ENCODE measurements at places on chromosomes 1 and 21.

DNA sequence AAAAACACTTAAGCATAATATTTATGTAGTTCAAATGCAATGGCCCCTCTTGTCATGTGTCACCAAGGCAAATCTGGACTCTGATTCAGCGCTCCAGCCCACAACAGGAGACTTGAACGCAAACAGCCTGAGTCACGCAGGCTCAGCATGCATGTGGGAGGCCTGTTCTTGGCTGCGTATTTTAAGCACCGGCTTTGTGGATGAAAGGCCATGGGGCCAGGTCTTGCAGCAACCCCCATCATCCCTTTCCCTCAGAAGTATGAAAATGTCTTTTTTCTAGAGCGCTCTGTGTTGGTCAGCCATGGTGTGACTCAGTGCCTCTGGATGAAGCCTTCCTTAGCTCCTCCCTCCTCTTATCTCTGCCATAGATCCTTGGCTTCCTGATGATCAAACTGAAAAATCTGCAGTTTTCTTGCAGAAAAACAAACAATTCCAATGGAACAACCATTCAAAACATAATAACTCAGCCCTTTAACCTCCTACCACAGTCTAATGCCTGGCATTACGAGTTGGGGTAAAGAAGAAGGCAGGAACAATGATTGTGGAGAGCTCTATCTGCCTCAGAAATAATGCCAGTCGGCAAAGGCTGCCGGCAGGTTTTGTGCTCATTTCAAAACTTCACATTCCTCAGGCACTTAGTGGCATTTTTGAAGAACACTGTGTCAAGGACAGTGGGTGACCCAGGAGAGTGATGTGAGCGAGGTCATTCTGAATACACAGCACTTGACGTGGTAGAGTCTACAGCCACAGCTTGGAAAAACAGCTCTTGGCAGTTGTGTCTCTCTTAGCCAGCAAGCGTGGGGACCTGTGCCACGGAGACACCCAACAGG, 167.5 kb downstream of the CLIC6 start:
- peaks cover 26% of the 10 kb centered on the region for H3K36me3 ChIP-seq
- no peak for DNase-seq
- H3K27ac ChIP-seq, result no peak overlapping the region
- H3K27me3 ChIP-seq, result no peaks in the 10 kb centered on the region
- no peak overlapping the region for H3K4me3 ChIP-seq
- peaks cover 3% of the 10 kb centered on the region for H3K4me1 ChIP-seq

DNA sequence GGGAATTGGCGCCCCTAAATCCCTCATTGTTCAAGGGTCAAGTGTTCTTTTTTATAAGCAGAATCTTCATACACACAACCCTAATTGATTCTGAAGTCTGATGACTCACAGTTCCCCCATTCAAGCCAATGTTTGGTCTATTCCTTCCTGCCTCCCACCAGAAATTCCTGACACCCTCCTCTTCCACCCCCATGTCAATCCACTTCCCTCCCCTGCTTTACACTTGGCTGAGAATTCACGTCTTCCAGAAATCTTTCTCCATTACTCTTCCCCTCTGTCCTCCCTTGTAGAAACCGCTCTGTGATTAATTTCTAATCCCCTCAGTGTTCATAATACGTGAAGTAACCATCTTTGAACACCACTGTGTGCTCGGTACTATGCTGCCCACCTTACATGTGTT, 76.2 kb upstream of the CD34 start:
- no peaks in the 10 kb centered on the region for H3K36me3 ChIP-seq
- H3K27me3 ChIP-seq, result peaks cover 25% of the 10 kb centered on the region
- H3K4me3 ChIP-seq, result no peak overlapping the region
- no peak for DNase-seq
- H3K4me1 ChIP-seq, result no peaks in the 10 kb centered on the region
- no peak overlapping the region for H3K27ac ChIP-seq

DNA sequence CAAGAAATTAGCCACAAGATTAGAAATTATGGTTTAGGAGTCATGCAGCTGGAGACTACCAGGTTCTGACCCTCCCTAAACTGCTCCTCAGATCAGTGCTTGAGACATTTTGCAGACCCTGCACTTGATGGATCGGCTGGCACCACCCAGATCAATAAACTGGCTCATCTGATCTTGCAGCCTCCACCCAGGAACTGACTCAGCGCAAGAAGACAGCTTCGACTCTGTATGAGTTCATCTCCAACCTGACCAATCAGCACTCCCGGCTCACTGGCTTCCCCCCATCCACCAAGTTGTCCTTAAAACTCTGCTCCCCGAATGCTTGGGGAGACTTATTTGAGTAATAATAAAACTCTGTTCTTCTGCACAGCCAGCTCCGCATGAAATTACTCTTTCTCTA, 40.0 kb downstream of the L1TD1 start:
- H3K27me3 ChIP-seq, result peaks cover 10% of the 10 kb centered on the region
- no peaks in the 10 kb centered on the region for H3K36me3 ChIP-seq
- no peak overlapping the region for H3K4me3 ChIP-seq

GRCh38 chr1:85857991-85858390, 149.8 kb upstream of the ZNHIT6 start:
- no peak overlapping the region for H3K27ac ChIP-seq
- no peak overlapping the region for H3K4me3 ChIP-seq
- no peaks in the 10 kb centered on the region for H3K4me1 ChIP-seq
- no peak for DNase-seq
- peaks cover 8% of the 10 kb centered on the region for H3K27me3 ChIP-seq

DNA sequence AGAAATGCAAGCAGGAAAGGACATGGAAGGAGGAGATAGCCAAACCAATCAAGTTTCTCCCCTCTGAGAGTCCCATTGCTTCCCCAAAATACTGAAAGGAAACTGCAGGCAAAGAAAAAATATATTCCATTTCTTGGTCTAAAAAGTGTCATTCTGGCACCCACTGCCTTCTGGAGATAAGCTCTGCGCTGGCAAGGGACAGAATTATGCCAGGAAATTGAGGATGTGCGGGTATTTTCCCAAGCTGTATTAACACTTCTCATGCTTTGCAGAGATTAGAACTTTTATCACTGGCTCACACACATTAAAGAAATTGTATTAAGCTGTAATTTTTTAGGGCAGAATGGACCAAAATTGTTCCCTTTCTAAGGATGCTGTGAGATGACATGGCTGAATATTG, 381.2 kb upstream of the DUSP10 start:
- H3K4me3 ChIP-seq, result no peak overlapping the region
- no peaks in the 10 kb centered on the region for H3K36me3 ChIP-seq
- H3K27me3 ChIP-seq, result peaks cover 5% of the 10 kb centered on the region
- no peaks in the 10 kb centered on the region for H3K4me1 ChIP-seq

DNA sequence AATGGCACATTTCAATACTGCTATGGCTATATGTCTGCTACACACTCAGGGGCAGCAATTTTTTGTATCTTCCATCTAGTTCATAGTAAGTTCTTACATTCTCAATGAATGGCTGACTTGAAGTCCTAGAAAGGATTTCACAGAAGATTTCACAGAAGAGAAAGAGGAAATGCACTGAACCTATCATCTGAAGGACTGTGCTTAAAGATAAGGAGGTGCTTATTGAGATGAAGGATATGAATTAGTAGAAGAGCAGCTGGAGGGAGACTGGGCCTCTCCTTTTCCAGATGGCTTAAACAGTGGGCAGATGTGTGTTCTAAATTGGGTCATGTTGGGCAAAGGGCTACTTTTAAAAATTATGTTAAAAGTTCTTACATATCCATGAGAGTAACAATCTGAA, 14.6 kb downstream of the ADAR start:
- no peak overlapping the region for H3K27ac ChIP-seq
- no peaks in the 10 kb centered on the region for H3K27me3 ChIP-seq
- no peak for DNase-seq
- H3K4me1 ChIP-seq, result no peaks in the 10 kb centered on the region
- H3K36me3 ChIP-seq, result peaks cover 47% of the 10 kb centered on the region

GRCh38 chr1:229070168-229070567, 200.7 kb upstream of the RAB4A start:
- no peak overlapping the region for H3K4me3 ChIP-seq
- no peak overlapping the region for H3K27ac ChIP-seq
- peaks cover 4% of the 10 kb centered on the region for H3K4me1 ChIP-seq
- peaks cover 10% of the 10 kb centered on the region for H3K27me3 ChIP-seq
